ENCODE measurements at places on chromosomes 1 and 21.

DNA sequence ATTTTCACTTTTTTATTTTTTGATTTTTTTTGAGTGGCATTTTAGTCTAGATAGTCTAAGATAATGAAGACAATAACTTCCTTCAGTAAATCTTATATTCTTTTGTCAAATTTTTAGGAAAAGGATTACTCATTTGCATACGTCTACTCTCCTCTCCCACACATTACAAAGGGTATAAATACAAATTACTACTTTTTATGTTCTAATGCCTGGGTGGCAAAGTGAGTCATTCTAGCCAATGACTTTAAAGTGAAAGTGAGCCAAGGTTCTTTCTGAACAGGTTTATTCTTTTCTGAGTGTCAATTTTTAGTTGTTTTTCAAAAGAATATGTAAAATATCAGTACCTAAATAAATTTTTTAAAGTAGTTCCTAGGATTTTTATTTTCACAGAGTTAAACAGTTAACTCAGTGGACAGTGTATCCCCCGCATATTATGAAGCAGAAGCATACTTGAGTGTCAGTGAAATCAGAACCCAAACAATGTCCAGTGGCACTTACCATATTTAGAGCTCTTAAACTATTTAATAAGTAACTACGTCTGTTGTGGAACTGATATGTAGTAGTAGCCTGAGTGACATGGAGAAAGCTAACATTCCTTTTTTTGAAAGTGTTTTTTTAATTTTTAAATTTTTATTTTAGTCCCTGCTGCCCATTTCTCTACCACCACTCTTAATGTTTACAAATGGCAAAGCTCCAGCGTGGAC is 141.7 kb downstream of the PHTF1 start:
- no peak for DNase-seq

GRCh38 chr1:236214761-236215160 is 67.0 kb downstream of the ERO1B start:
- no peak for DNase-seq

DNA sequence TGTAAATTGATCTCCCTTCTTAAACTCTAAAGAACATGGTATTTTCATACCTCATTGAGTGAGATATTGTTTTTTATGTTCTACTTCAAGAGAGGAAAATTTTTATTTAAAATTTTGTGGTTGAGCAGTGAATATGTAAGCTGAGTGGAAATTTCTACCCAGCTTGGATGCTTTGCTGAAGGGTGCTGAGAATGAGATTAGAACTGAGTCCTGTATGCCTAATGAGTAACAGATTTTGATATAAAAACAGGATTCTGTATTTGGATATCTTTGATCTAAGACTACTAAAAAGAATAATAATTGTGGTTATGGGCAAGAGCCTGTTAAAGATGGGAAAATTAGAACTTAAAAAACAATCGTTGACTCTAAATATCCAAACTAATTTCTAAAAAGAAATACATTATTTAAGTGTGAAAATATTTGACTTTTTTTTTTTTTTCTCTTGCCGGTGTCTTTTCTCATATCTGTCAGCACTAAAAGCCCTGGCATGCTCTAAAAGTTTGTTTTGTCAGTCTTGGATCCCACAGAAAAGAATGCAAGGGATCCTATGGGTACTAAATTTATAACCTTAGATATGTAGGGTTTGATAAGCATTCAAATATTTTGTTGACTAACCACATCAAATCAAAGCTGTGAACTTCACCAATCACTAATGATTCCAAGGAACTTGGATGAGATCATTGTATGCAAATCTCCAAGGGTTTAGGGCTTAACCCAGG is 652.3 kb downstream of the PTPRC start:
- DNase-seq, result no peak

DNA sequence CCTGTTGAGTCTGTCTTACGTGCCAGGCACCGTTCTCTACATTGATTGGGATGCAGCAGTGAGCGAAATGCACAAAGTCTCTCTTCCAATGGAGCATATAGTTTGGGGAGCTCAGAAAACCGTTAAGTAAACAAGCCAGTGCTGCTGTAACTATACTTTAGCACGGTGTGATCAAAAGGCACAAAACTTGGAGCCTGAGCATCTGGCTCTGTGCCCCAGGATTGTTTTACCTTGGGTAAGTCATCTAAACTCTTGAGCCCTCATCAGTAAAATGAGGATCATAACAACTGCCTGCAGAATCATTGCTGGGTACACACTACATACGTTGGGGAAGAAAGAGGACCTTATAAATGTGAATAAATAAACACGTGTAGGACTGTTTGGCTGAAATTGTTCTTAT is 1.8 kb downstream of the HHIPL2 start:
- no peak for DNase-seq

GRCh38 chr1:17513131-17513530 is 26.4 kb upstream of the ARHGEF10L start:
- DNase-seq, result no peak

DNA sequence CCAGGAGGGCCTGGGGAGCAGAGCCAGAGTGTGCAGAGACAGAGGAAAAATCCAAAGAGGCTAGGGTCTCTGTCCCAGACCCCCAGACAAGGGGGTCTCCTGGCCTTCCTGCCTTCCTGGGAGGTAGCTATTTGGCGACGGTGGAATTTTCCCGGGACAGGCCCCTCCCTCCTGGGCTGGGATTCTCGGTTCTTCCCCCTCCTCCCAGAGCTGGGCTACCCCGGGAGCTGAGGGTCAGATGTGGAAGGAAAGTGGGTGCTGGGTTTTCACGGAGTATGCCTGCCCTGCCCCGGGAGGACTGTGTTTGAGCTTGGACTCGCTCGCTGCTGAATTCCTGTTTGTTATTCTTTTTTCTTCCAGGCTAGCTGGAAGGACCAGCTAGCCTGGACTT is 759 bp downstream of the AMPD2 start:
- no peak for DNase-seq

DNA sequence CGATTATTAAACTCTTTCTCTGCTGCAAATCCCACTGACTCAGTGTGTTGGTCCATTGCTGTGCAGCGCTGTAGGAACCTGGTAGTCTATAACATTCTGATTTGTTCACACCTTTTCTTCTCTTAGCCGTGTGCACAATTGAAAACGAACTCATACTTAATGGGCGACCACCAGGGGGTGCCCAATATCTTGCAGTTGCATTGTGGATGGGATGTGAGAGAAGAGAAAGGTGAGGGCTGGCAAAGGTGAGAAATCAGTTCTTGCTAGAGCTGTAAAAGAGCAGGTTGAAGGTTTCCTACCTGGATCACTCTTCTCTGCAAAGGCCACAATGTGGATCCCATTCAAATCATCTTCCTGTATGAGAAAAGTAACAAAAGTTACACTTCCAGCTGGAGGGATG is 51.0 kb downstream of the CASQ2 start:
- no peak for DNase-seq

GRCh38 chr1:229238674-229239415 is 32.1 kb upstream of the RAB4A start:
- no peak for DNase-seq

DNA sequence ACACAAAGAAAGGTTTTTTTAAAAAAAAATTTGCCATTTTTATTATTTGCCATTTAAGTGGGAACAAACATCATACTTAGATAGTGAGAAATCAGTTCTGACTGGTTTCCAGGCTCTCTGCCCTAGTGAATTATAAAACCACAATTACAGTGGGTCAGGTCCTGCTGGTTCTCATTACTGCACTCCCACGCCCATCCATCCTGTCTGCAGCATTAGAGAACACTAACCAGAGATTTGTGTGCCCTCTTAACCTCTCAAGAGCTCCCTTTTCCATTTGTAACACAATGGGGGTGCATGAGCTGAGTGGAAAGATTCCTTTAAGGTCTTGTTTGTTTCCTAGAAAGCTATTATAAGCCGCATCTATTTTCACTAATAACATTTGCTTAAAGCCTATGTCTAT is 489.3 kb downstream of the AMY1C start:
- no peak for DNase-seq

DNA sequence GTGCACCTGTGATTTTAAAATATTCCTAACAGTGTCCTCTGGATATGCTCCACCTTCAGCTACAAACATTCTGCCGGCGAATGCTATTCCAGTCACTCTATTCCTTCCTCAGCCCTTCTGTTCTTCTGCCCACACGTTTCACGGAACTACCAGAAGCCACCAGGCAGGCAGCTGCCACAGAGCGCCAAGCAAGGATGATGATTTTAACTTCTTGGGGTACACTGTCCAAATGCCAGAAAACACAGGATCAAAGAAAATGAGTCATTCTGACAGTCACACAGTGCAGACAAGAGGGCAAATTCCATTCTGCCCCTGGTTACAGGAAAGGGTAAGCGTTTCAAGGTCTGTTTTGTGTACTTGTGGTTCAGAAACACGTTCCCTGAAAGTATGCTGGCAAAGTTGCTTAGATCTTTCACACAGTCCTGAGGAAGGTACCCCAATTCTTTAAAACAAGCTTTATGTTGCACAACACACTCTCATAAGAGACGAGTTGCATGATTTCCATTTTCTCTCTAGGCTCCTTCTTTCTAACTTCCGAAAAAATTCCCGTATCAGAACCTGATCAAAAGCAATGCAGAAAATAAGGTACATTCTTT is 508.3 kb upstream of the PKN2 start:
- DNase-seq, result no peak

DNA sequence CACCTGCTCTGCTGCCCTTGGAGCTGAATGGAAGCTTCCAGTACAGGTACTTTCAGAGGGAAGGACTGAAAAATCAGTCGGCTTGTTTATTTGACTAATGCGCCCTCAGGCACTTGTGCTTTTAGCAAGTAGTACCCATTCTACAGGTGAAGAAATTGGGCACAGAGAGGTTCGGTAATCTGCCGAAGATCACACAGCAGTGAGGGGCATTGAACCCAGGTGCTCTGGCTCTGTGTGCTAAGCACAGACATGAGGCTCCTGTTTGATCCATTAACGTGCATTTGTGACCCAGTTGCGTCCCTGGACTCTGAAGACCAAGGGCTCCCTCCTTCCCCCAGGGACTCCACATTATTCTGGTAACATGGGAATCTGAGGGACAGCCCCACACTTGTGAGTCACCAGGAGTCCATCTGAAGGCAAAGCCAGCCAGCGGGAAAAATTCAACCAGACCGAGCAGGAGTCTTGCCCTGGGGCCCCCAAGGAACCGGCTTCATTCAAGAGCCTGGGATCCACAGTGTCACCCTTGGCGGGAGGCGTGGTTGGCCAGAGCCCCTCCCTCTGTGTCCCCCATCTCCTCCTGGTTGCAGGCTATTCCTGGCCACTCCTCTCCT is 192.4 kb upstream of the ARHGEF16 start:
- no peak for DNase-seq

DNA sequence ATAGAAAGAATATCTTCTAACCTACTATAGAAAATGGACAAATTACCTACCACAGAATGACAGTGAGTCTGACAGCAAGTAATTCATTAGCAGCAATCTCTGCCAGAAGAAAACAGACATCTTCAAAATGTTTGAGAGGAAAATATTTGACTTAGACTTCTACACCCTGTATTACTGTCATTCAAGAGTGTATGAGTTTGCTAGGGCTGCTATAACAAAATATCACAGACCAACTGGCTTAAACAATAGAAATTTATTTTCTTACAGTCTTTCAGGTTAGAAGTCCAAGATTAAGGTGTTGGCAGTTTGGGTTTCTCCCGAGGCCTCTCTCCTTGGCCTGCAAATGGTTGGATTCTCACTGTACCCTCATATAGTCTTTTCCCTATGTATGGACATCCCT is 52.9 kb upstream of the FGGY start:
- DNase-seq, result no peak

DNA sequence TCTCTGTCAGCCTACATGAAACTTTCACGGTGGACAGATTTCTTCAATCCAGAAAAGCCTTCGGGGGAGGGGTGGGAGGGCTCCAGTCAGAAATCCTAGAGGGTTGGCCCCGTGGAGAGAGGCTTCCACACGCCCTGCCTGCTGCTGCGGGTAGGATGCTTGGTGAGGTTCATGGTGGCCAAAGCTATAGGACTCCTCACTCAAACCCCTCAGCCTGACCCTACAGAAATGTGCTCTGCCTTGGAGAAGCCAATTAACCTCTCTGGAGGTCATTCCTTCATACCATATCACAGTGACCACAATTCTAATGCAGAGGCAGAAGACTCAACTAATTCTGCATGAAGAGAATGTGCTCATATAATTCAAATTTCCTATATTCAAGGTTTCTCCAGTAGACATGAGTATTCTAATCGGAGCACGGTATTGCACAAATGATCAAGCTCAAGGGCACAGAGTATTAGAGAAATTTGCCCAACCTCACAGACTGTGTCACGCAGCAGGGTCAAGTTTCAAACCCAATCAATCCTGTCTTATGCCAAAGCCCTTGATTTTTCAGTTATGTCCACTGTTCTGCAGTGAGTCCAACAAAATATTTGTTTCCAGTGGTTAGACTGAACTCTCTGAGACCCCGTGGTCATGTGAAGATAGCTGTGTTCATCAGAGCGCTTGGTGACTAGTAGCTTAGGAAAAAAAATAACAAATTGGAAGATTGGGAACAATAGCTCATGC is 104.8 kb downstream of the TOMM20 start:
- no peak for DNase-seq

All from stimulated activated CD8-positive, alpha-beta memory T cell treated with anti-CD3 and anti-CD28 coated beads, Interleukin-15, amount 100 ng/mL, for 24 hours (primary cell).